ENCODE measurements at places on chromosomes 3 and 15. TPM values are rescaled to one million over a fixed set of nuclear protein-coding genes. Genes with fewer than 3 reads are reported as not detected.

DNA sequence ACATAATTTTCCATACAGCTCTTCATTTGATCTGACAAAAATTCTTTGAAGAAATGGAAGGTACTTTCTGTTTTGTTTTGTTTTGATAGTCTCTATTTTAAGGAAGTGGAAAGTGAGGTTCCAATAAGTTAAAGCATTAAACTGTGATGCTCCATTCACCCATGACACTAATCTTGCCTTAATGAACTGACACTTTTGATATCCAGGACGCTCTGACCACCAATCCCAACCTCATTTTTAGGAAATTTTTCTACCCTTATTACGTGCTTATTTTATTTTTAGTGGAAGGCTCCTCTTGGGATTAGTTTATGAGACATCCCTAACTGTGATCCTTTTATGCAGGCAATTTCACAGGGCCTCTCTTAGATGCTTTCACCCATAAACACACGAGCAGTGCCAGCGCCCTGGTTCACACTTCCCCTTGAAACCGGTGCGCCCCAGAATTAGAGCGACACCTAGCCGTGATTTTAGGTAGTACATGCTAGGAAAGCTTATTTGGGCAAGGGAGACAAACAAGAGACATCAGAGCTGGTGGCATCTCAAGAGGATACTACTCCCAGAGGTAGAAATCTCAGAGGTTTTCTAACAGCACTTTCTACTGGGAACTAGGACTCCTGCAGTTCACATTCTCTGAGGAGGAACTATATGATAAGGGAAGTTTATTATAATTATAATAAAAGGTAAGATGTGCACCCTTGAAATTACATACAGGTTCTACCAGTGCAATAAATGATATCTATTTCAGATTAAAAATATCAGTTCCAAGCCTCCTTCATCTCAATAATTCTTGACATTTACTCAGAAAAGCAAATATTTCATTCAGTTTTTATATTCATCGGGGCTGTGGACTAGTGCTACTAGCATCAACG, 173.9 kb downstream of the SLC9A9 start:
- no peak overlapping the region for H3K4me3 ChIP-seq
- H3K4me1 ChIP-seq, result peaks cover 4% of the 10 kb centered on the region
- DNase-seq, result peak; percentile 83
- no peaks in the 10 kb centered on the region for H3K36me3 ChIP-seq
- H3K27ac ChIP-seq, result no peak overlapping the region

Gene GOLGA8R
- total RNA-seq, result 0.82 TPM

DNA sequence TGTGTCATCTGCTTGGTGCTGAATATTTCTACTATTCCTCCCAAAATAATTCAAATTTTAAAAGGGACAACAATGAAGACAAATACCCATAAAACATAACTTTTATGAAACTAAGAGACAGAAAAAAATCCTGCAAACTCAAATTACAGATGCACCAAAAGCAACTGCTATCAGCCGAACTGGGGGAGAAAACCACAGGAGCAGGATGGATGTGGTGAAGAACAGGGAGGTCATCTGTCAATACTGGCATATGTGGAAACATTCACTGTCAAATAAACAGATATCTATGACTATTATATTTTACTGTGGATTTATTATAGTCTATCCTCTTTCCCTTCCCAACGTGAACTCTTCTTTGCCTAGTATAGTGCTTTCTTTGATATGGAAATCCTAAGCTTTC, 53.3 kb upstream of the CPOX start:
- no peak overlapping the region for H3K27ac ChIP-seq
- no peaks in the 10 kb centered on the region for H3K4me1 ChIP-seq
- DNase-seq, result no peak
- no peaks in the 10 kb centered on the region for H3K36me3 ChIP-seq
- no peaks in the 10 kb centered on the region for H3K27me3 ChIP-seq

GRCh38 chr3:44914936-44915335, 40.5 kb downstream of the TGM4 start:
- DNase-seq, result no peak
- no peak overlapping the region for H3K27ac ChIP-seq
- H3K4me1 ChIP-seq, result peaks cover 15% of the 10 kb centered on the region
- peaks cover 3% of the 10 kb centered on the region for H3K36me3 ChIP-seq
